ENCODE measurements at places on chromosomes 5 and 9.

GRCh38 chr9:83355729-83356151 is 182.5 kb downstream of the FRMD3 start:
- no peak overlapping the region for H3K4me3 ChIP-seq
- no peaks in the 10 kb centered on the region for H3K4me1 ChIP-seq
- H3K27me3 ChIP-seq: no peaks in the 10 kb centered on the region
- no peaks in the 10 kb centered on the region for H3K36me3 ChIP-seq
- DNase-seq: no peak

DNA sequence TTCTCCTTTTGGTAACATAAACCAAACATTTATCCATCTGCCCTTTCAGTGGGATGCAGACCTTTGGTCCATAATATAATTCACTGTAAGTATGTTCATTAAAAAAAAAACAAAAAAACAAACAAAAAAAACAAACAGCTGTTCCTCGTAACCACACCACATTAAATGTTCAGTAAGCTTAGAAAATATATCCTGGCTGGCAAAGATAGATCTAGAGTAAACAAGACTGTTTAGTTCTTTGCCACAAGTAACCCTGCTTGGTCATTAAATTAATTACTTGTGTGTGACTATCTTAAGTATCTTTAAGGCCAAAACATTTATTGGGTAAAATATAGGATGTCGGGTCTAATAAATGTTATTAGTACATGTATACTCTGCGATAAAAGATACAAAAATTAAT is 1717.1 kb downstream of the EFNA5 start:
- no peaks in the 10 kb centered on the region for H3K36me3 ChIP-seq
- no peak overlapping the region for H3K27ac ChIP-seq
- H3K27me3 ChIP-seq: no peaks in the 10 kb centered on the region
- H3K4me3 ChIP-seq: no peak overlapping the region
- no peak for DNase-seq

GRCh38 chr9:96668868-96669534 is 13.9 kb upstream of the PRXL2C start:
- H3K4me3 ChIP-seq: no peak overlapping the region
- no peaks in the 10 kb centered on the region for H3K36me3 ChIP-seq
- H3K27ac ChIP-seq: no peak overlapping the region
- no peak for DNase-seq
- peaks cover 8% of the 10 kb centered on the region for H3K27me3 ChIP-seq

- no peak overlapping the region for H3K4me3 ChIP-seq
- peaks cover 1% of the 10 kb centered on the region for H3K4me1 ChIP-seq
- H3K36me3 ChIP-seq: no peaks in the 10 kb centered on the region
- peaks cover 7% of the 10 kb centered on the region for H3K27me3 ChIP-seq
- no peak for DNase-seq
These were observed 901 bp downstream of the ACTL7B start for GRCh38 chr9:108854641-108855528.

GRCh38 chr9:23702311-23702922 is 123.6 kb downstream of the ELAVL2 start:
- H3K4me3 ChIP-seq: no peak overlapping the region
- no peak overlapping the region for H3K27ac ChIP-seq
- H3K4me1 ChIP-seq: no peaks in the 10 kb centered on the region
- no peak for DNase-seq
- H3K27me3 ChIP-seq: no peaks in the 10 kb centered on the region
- no peaks in the 10 kb centered on the region for H3K36me3 ChIP-seq

- no peaks in the 10 kb centered on the region for H3K36me3 ChIP-seq
- H3K27ac ChIP-seq: no peak overlapping the region
- H3K4me1 ChIP-seq: peaks cover 8% of the 10 kb centered on the region
- no peaks in the 10 kb centered on the region for H3K27me3 ChIP-seq
- DNase-seq: no peak
- H3K4me3 ChIP-seq: no peak overlapping the region
These were observed 84.1 kb downstream of the TLE1 start for GRCh38 chr9:81605170-81605670.

- no peak for DNase-seq
- no peaks in the 10 kb centered on the region for H3K36me3 ChIP-seq
- no peaks in the 10 kb centered on the region for H3K27me3 ChIP-seq
- H3K27ac ChIP-seq: no peak overlapping the region
These were observed 13.2 kb downstream of the SPINK1 start for GRCh38 chr5:147818290-147818689.

All from activated naive CD8-positive, alpha-beta T cell treated with anti-CD3 and anti-CD28 coated beads, Interleukin-2, amount 50 U/mL, for 24 hours (primary cell).